ENCODE measurements at places on chromosomes 3 and 15.

DNA sequence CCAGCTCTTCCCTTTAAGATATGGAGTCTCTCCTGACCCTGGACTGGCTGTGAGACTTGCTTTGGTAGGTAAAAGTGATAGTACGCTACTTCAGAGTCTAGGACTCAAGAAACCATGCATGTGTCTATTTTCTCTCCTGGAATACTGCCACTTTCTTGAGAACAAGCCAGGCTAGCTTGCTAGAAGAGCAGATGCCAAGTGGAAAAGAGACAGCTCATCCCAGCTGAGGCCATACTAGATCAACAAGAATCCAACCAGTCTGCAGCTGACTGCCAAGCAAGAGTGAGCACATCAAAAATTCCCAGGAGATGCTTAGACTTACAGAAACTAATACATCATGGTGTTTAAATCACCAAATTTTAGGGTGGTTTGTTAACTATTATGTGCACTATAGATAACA, 208.3 kb upstream of the RBMS3 start:
- DNase-seq: peak; percentile 67

- DNase-seq: peak; percentile 63
These were observed 35.7 kb downstream of the NGRN start for GRCh38 chr15:90300988-90301706.

- no peak for DNase-seq
These were observed 320.1 kb downstream of the PYDC2 start for GRCh38 chr3:191781044-191781443.

DNA sequence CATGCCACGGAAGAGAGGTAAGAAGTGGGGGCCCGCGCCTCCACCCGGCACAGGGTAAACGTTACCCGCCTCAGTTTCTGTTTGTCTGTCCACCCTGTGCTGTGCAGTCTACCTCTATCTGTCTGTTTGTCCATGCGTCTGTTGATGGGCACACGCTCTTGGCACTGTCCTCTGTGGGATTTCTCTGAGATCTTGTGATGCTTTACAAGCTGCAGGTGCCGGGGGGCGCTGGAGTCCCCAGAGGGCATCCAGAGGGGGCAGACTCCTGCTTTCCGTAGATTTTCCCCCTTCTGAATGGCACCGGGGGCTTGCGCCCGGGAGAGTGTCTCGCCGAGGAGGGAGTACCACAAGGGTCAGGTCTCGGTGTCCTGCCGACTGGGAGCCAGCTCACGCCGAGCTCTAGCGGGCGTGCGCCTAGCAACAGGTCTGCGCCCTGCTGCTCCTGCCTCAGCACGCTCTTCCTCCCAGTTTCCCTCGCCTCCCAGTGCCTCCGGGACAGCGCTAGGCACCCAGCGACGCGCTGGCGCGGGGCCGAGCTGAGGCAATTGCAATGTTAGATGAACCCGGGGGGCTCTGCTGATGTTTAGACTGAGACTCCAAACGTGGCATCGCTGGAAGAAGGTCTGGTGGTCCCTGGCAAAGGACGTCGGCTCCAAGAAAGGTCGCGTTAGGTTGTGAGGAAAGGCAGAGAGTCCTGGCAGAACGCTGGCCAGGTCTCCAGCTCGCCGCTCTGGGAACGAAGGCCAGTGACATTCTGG, 667 bp downstream of the CEMIP start:
- DNase-seq: peak; percentile 43

- DNase-seq: no peak
These were observed 1.7 kb upstream of the CD47 start for GRCh38 chr3:108092501-108092900.

GRCh38 chr15:78605201-78605600, 15.6 kb downstream of the CHRNA3 start:
- no peak for DNase-seq

DNA sequence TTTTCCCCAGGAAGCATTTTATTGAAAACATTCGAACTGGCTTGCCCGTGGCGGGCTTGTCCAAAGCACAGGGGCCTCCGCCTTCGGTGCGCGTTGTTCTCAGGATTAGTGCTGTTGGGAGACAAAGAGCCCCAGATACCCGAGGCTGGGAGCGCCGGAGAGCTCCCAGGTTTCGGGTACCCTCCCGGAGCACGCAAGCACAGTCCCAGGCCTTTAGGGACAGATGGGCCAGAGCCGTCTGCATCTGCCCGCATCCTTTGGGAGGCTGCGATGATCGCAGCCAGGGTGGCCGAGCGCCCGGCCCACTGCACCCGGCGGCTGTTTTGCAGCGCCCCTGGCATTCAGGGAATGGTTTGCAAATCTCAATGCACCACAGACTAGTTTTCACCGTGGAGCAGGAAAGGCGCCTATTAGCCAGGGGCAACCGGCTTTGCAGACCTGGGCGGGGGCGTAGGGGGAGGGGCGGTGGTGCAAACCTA, 5.0 kb upstream of the FEZF2 start:
- DNase-seq: no peak

- peak; percentile 97 for DNase-seq
These were observed 84.5 kb downstream of the WDR76 start for GRCh38 chr15:43911235-43911781.

GRCh38 chr15:48451736-48452135, 120.5 kb downstream of the DUT start:
- DNase-seq: no peak

GRCh38 chr3:72515281-72515680, 333.0 kb downstream of the SHQ1 start:
- DNase-seq: no peak

Data from fibroblast of skin of scalp (primary cell).